AG09309 (cell line): ENCODE measurements at places on chromosomes 1 and 21.
A peak's percentile ranks its signal among the peaks of the same experiment; 100 is the strongest.

GRCh38 chr1:18111605-18112297 is 4.2 kb downstream of the IGSF21 start:
- DNase-seq: no peak

DNA sequence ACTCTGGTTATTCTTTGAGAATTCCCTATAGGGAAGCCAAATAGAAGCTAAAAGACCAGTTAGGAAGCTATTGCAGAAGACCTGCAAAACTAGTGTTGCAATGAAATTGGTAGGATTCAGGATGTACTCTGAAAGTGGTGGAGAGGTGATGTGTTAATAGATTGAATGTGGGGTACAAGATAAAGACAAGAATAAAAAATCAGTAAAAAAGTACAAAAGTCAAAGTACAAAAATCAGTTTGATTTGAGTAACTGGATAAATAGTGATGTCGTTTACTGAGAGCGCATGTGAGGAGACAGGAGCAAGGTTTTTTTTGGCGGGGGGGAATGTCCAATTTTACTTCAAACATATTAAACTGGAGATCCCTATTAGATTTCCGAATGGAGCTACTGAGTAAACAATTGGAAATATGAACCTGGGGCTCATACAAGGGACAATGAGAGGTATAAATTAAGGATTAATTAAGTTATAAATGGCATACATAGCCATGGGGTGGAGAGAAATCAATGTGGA is 2.5 kb upstream of the DCAF8 start:
- no peak for DNase-seq

GRCh38 chr1:52574594-52574993 is 21.7 kb upstream of the TUT4 start:
- DNase-seq: peak; percentile 94

DNA sequence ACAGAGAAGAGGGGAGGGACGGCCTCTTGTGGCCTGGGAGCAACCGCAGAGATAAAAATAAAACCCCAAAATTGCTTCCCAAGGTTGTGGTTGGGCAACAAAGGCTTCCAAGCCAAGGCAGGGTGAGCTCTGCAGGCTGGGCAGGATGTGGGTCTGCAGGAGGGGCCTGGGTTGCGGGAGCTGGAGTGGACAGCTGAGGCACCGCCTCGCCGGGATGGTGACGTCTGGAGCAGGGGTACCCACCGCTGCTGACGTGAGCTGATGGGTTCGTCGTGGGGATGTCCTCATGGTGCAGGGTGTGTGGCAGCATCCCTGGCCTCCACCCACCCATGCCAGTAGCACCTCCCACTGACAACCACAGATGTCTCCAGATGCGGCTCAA is 3.7 kb downstream of the AURKAIP1 start:
- no peak for DNase-seq

DNA sequence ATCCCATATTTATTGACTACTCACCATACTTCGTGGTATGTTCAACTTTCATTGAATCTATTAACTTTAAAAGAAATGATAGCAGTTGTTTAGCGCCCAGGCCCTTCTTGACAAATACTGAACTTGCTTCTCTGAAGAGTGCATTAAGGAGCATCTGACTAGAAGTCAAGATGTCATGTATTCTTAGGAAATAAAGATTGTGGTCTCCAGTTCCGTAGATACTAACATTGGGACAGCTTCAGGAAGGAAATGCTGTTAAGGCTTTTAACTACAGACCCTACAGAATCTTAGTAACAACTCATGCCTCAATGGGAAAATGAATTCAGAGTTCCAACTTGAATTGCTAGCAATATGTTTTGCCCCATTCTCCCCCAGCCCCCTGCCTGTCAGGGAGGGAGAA is 14.8 kb downstream of the LYST start:
- DNase-seq: no peak

DNA sequence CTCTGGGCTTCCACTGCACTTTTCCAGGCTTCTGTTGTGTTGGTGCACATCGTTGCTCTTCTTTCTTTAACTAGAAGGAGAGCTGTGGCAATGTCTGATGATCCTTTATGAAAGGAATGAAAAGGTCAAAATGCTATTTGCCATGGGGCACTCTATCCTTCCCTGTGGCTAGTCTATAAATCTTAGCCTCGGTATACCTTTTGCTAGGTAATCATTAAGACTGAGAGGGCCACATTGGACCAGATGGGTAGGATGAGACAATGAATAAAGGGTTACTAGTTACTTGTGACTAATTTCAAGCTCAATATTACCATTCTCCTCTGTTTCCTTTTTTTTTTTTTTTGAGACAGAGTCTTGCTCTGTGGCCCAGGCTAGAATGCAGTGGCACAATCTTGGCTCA is 89.4 kb upstream of the C1orf87 start:
- DNase-seq: no peak

DNA sequence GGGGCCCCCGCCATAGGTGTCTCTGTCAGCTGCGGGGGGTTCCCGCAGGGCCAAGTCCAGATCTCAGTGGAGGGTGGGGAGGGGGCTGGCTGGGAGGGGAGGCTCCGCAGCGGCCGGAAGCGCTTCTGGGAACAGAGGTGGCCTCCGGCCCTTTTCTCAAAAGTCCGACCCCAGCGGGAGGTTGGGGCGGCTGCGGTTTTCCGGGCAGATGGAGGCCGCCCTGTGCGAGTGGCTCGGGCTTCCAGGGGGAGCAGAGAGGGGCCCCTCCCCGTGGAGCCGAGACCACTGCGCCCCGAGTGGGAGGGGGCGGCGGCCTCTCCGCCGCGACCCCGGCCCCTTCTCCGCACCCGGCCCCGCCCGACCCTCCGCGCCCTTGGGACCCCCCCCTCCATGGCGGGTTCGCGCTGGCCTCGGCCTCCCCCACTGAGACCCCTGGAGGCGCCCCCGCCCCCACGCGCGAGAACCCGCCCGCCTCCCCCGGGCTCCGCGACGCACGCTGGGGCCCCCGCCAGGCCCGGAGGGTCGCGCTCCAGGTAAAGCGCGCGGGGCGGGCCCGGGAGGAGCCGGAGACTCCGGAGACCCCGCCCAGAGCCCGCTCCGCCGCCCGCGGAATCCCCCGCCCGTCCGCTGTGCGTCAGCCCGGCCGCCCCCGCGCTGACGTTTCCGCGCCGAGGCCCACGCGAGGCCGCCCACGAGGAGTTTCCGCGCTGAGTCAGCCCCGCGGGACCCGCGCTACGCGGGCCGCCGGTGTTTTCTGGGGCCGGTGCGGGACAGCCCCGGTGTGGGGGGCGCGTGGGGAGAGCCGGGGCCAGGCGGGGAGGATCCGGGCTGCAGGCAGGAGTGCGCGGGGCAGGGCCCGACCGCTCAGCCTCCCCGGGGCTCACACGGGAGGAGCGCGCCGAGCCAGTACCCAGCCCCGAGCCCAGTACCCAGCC is 5.2 kb downstream of the TNFRSF18 start:
- DNase-seq: no peak

DNA sequence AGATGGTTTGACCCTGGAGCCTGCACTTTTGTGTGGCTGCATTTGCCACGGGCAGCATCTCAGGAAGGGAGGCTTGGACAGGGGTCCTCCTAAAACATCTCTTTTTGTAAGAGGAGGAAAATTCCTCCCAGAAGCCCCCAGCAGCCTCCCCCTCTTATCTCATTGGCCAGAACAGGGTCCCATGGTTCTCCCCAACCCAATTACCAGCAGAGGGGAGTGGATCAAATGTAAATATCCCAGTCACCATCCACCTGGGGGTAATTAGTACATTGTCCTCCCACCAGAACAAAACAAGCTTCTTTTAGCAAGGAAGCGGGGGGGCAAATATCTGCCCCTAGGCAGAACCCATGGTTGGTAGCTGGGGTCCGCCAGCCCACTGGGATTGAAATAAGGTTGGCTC is 44.7 kb upstream of the TENT5B start:
- DNase-seq: no peak

- DNase-seq: no peak
Observed at GRCh38 chr1:17377325-17377953, 5.4 kb downstream of the PADI6 start.

DNA sequence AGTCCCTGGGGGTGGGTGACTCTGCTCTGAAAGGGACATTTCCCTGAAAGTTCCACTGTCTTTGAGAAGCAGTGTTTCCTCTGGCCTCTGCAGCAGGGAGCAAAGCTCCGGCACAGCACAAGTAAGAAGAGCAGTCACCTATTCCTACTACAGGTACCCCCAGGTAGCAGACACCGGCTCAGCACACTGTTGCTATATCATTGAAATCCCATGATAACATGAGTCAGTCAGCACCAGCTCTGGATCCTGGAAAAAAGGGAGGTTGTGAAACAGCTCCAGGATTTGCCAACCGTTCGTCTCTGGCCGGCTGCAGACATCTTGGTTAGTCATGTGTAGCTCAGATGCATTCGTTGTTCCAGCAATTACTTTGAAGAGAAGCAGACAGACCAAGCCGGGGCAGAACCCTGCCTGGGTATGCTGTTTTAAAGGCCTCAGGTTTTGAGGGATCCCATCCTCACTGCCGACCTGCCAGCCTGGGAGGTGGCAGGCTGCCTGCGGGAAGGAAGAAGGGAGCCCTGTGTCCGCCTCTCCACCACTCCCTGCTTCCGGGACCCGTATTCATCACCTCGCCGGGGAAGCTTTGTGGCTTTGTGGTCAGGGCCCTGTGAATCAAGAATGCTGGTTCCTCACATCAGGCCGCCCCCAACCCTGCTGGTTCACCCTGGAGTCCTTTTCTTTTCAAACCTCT is 139.2 kb downstream of the CLIC6 start:
- DNase-seq: peak; percentile 89

- DNase-seq: peak; percentile 70
Observed at GRCh38 chr21:35051287-35051818, 2.3 kb upstream of the RUNX1 start.

DNA sequence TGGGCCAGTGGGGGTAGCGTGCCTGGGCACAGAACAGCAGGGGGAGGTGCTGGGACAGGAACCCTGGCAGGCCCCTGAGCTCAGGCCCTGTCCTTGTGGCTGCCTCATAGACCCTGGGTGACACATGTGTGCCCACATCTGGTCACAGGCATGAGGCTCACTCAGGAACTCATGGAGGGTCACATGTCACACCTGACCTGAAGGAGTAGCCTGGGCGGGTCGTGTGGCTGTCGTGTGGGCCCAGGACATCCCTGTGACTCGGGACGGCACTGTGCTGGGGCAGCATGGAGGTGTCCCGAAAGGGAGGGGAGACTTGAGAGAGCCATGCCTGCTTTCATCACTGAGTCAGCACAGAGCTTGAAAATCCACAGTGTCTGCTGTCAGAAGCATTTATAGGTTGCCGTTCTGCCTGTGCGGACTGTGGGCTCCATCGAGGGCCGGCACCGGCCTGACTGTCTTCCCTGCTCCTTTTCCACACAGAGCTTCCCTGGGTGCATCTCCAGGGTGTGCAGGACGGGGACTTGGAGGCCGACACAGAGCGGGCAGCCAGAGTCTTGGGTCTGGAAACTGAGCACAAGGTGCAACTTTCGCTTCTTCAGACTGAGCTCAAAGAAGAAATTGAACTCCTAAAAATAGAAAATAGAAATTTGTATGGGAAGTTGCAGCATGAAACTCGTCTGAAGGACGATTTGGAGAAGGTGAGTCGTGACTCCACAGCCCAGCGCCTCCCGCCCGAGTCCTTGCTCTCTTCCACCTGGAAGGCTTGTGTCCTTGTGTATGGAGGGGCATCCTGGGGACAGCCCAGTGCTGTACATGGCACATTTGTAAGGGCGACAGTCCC is 32.8 kb downstream of the PCNT start:
- no peak for DNase-seq

DNA sequence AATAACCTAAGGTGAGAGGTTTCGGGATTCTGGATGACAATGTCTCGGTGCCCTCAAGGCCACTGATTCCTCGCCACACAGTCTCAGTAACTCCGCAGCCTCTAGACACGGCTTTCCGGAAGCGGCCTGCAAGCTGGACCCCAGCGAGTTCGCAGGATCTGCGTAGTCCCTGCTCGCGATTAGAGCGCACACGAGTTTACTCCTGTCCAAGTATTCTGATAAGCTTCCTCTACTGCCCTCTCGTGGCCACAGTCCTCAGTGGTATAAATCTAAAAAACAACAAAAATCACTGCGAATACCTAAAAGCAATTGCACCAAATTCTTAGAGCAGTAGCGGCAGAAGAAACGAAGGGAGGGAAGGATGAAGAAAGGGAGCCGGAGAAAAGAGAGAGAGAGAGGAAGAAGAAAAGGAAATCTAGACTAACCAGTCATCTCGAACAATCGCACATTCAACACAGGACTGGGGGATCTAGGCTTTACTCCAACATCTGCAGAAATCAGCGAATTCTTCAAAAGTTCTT is 1.1 kb upstream of the PLXNA2 start:
- peak; percentile 77 for DNase-seq

- DNase-seq: no peak
Observed at GRCh38 chr1:243562473-243562872, 287.6 kb downstream of the AKT3 start.

DNA sequence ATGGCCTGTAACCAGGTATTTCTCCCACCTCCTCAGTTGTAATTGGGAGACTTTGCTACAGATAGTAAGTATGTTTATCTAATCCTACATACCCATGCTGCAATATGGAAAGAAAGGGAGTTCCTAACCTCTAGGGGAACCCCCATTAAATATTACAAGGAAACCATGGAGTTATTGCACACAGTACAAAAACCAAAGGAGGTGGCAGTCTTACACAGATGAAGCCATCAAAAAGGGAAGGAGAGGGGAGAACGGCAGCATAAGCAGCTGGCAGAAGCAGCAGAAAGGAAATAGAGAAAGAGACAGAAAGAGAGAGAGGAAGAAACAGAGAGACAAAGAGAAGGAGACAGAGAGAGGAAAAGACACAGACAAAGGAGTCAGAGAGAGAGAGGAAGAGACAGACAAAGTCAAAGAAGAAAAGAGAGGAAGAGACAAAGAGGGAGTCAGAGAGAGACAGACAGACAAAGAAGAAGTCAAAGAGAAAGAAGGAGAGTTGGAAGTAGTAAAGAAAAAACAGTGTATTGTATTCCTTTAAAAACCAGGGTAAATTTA is 142.9 kb downstream of the FASLG start:
- DNase-seq: no peak

DNA sequence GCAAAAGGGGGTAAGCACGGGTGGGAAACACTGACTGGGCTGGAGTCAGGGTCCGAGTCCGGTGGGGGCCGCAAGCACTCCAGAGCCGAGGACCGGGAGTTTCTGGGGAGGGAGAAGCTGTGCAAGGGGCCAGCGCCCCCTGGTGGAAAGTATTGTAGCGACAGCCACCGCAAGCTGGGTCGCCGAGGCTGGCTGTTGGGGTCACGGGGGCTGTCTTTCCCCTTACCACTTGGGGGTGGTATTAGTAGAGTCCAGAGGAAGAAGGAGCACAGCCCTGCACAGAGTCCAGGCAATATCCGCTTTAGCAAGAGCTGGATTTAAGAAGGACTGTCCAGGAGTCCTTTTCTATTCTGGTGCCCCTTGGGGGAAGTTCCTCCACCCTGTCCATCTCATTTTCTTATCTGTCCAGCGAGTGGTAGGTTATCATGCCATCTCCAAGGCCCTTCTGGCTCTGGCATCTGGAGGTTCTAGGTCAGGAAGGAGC is 17.9 kb upstream of the ETV3 start:
- no peak for DNase-seq
